ENCODE measurements at places on chromosomes 12 and 14.

- DNase-seq = peak; percentile 65
Measured at GRCh38 chr12:109719123-109720022, 5.7 kb downstream of the FAM222A start.

DNA sequence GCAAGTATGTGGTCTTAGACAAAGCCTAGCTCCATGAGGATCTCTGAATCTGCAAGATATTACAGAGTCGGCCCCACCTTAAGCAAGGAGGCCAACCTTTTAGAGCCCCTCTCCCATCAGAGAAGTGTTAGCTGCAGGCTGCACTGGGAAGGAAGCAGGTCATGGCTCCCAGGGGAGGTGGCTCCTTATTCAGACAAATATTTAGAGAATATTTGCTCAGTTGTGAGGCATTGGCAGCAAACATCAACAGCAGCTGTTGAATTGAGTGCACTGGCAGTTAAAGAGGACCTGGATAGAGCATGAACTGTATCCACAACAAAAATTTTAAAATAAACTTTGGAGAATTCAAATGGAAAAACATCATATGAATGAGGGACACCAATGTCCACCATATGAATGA, 44.7 kb downstream of the FSCB start:
- DNase-seq = no peak

GRCh38 chr12:113591480-113591974, 119.9 kb upstream of the LHX5 start:
- DNase-seq = peak; percentile 46

- no peak for DNase-seq
Measured at GRCh38 chr14:52267501-52268278, at the start of gene PTGDR. TSS of gene PTGDR (plus strand) at chr14:52267698. CDS start at chr14:52267815, 117 bp downstream.

DNA sequence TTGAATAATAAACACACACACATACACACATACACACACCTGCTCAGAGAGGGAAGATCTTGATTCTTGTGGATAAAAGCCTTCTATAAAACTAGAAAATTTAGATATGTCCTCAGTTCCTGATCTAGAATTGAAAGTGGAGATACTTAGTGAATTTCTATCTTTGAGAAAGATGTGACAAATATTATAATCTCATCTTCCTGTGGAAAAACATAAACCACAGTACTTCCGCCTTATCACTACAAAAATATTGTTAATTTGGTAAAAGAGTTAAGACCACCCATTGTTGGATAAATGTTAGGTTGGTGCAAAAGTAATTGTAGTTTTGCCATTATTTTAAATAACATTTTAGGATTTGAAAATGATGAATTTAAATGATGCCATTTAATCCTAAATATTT, at the start of gene KLRK1:
Gene KLRK1, minus strand, starts transcription at position 138 of the 400 bp plus-strand sequence. CDS start 1,231 bp downstream, outside the sequence.
- DNase-seq = no peak

- DNase-seq = no peak
Measured at GRCh38 chr12:109555431-109556315, 17.6 kb downstream of the MMAB start.

GRCh38 chr12:68963856-68964745, 31.1 kb upstream of the CPM start:
- DNase-seq = no peak

DNA sequence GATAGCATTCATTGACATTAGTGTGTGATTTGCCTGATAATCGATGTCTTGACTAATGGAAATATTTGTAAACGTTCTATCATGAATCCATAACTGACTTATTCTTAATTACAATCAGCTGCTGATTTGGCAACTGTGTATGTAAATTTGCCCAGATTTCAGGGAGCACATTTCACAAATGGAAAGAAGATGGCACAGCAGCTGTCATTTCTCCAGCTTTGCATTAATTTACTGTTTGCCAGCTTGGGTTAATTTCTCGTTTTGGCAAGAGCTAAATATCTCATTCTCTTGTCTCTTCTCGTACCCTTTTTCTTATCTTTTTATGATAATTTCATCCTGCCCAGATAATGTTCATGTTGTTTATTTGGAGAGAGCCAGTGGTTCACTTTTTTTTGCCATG, 22.9 kb downstream of the TDP1 start:
- DNase-seq = no peak

DNA sequence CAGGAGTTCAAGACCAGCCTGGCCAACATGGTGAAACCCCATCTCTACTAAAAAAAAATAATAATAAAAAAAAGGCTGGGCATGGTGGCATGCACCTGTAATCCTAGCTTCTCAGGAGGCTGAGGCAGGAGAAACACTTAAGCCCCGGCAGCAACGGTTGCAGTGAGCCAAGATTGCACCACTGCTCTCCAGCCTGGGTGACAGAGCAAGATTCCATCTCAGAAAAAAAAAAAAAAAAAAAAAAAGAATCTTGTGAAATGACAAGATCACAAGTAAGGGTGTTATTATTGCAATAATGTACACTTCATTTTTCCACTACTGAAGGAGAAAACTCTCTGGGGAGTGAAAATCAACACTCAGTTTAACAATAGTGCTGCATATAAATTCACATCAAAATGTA, 8.8 kb upstream of the PTGR2 start:
- no peak for DNase-seq

DNA sequence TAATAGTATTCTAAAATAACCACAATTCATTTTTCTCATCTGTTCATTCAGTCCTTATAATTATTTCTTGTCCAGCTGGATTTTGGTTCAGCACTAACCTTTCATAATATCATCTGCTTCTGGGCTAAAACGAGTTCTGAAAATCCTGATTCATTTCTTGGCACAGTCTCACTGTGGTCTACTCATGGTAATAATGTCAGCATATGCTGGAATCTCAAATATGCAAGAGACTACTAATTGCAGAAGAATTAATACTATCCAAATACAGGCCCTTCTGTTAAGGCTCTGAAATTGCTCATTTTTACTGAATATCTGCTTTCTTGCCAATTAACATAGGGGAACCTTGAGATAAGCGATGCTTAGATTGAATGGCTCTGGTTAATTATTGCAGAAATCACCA, 597.1 kb downstream of the RPL10L start:
- no peak for DNase-seq

DNA sequence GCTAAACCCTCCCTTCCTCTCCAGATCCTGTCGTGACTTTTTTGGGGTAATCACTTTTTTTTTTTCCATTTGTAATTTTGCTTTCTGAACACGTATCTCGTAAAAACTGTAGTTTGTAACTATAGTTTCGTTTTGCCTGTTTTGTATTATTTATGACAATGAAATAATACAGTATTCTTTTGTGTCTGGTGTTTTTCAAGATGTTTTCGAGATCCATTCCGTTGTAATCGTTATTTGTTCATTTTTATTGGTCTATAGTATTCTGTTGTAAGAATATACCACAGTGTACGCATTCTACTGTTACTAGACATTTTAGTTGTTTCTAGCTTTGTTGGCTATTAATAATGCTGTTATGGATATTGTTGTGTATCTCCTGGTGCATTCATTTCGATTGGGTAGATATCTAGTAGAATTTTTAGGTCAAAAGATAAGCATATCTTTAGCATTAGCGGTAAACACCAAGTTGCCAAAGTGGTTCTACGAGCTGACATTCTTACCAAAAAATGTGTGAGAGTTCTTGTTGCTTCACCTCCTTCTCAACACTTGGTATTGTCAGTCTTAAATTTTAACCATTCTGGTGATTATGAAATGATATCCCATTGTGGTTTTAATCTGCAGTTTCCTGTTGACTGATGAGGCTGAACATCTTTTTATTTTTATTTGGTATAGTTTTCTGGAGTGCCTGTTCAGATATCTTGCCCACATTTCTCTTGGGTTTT, 92.3 kb upstream of the EVL start:
- DNase-seq = no peak

DNA sequence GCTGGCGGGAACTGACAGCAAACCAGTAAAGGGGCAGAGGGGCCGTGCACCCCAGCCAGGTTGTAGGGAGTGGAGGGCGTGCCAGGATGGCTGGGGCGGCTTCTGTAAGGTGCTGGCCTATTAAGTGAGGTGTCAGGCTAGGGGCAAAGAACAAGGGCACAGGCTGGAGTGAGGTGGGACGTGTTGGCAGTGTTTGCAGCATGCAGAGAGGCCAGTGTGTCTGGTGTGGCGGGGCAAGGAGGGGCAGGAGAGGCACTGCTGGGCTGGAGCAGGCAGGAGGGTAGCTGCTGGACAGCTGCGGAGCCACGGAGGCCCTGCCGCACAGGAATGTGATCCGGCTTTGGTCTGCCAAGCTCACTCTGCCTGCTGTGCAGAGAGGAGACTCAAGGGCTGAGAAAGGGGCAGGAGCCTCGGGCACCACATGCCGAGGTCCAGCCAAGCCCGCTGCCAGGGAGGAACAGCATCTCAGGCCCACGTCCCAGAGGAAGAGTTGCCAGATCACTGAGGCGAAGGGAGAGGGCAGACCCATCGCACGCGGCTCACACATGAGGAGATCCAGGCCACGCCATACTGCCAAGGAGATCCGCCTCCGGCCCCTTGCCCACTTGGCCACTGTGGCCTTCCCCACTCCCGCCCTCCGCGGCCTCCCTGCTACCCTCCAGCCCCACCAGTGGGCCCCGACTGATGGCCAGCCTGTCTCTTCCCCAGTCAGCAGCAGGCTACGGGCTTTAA, 46.8 kb downstream of the AMN start:
- no peak for DNase-seq

GRCh38 chr14:102417001-102417431, 54.3 kb downstream of the TECPR2 start:
- no peak for DNase-seq

GRCh38 chr12:72098622-72099021, 160.0 kb downstream of the TPH2 start:
- DNase-seq = no peak

- no peak for DNase-seq
Measured at GRCh38 chr12:115443351-115443938, 759.5 kb upstream of the TBX3 start.

DNA sequence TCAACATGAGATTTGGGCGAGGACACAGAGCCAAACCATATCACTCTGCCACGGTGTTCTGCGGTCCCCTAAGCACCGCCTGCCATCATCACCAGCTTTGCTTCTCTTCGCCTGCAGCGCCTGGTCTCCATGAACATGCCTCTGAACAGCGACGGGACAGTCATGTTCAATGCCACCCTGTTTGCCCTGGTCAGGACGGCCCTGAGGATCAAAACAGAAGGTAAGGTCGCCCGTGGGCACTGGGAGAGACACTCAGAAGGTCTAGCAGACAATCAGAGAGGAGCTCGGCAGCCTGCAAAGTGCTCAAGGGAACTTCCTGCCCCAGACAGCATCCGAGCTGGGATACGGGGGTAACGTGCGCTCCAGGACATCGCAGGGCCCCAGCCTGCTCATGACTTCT, 126.0 kb upstream of the FKBP4 start:
- DNase-seq = no peak

GRCh38 chr12:109951136-109951535, 45.0 kb downstream of the GIT2 start:
- DNase-seq = no peak

DNA sequence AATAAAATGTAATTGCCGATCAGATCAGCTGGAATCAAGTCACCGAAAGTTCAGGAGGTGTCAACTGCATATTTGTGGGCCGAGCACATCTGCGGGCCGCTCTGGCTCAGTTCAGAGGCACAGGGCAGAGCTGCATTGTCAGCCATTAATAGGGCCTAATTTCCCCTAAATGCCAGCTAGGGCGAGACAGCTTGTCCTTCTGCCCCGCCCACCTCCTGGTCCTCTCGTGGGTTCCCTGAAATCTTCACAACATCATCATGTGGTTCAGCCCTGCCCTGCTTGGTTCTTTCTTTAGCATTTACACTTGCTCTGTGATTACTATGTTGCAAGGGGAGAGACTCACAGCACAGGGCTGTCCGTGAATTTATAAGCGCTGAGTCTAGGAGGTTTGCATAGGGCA, 148.9 kb downstream of the CHST11 start:
- no peak for DNase-seq

DNA sequence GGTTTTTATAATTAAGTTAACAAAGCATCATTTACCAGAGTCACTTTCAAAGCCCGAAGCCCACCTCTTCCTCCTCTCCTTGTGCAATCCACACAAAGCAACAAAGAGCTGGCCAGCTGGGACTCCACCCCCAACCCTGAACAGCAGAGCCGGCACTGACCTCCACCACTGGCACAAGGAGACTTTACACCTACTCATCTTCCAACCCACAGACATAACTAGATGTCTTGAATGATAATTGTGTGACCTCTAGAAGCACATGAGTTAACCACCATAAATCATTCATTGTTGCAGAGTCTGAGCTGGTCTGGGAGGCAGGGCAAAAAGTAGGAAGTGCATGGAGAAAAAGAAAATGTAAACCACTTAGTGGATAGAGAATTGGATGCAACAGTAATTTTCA, 72.2 kb downstream of the ST8SIA1 start:
- DNase-seq = no peak

- DNase-seq = no peak
Measured at GRCh38 chr12:83676781-83677295, 990.1 kb downstream of the TMTC2 start.

DNA sequence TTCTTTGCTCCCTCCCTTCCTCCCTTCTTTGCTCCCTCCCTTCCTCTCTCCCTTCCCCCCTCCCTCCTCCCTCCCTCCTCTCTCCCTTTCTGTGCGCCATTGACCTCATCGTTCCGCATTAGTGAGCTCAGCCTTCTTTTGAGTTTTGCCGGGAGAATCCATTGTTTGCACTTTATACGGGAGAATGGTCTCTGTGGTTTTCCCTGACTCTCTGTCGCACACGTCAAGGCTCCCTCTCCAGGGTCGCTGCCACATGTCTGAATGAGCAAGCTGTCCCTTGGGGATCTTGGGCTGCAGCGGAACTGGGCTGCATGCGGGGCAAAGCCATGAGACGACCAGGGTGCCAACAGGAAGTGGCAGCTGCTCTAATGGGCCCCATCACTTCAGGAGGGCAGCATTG, 118.5 kb downstream of the GLT1D1 start:
- no peak for DNase-seq

- no peak for DNase-seq
Measured at GRCh38 chr14:43877351-43877960, 629.6 kb downstream of the FSCB start.

DNA sequence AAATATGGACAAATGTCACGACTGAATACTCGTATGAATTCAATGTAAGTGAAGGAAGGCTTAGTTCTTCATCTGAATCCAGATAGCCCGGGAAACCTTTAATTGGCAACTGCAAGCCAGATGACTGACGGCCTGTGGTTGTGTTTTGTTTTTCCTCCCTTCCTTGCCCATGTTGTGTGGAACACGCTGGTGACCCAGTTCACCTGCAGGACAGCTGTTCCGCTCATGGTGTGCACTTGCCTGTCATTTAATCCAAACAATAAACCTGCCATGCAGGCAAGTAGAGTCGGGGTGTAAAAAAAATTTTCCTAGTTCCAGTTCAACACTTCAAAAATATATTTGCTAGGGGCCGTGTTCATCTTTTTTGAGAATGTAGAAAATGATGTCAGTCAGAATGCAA, 88.0 kb downstream of the TMEM132D start:
- DNase-seq = no peak

DNA sequence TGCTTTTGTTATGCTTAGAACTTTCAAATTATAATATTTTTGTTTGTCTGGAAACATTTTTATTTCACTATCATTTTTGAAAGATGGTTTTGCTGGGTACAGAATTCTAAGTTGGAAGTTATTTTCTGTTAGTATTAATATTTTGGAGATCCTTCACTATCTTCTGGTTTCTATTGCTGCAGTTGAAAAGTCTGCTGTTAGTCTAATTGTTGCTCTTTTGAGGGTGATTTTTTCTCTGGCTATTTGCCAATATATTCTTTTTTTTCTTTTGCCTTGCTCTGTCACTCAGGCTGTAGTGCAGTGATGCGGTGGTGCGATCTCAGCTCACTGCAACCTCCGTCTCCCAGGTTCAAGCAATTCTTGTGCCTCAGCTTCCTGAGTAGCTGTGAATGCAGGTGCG, 28.2 kb upstream of the ARID2 start:
- DNase-seq = no peak

- no peak for DNase-seq
Measured at GRCh38 chr12:12301122-12301521, 34.3 kb upstream of the LRP6 start.

GRCh38 chr12:113162102-113163029, 12.8 kb downstream of the CFAP73 start:
- peak; percentile 81 for DNase-seq
